ENCODE measurements at places on chromosomes 3 and 15.
A peak's percentile ranks its signal among the peaks of the same experiment; 100 is the strongest.

DNA sequence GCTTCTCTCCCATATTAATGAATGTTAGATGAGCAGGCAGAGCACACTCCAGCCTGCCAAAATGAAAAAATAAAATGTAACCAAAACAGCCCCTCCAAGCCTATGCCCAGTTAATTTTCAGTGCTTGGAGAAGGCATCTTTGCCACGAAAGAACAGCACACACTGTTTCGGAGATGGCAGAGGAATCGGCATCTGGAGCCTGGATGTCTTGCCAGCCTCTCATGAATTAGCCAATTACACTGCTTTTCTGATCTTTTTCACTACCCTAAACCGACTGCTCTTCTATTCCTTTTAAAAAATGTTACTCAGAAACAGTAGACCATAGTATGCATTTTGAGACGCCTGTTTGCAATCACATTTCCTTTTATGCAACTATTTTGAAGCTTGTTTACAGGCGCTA is 249.6 kb downstream of the TLE3 start:
- no peak for DNase-seq

DNA sequence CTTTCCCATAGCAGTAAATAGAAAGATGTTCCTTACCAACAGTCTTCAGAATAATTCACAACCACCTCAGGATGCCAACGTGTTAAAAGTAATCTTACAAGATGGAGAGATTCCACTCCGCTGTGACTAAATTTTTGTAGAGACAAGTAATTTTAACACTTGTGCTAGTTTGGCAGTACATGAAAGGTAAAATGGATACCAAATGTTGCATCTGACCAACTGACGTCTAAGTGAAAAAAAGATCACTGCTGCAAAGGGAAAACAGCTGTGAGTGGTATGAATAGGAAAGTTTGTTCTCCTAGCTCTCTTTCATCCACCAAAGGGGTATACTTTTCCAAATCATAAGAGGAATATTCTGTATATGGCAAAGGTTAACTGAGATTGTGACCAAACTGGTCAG is 2.6 kb downstream of the SPG21 start:
- no peak for DNase-seq

DNA sequence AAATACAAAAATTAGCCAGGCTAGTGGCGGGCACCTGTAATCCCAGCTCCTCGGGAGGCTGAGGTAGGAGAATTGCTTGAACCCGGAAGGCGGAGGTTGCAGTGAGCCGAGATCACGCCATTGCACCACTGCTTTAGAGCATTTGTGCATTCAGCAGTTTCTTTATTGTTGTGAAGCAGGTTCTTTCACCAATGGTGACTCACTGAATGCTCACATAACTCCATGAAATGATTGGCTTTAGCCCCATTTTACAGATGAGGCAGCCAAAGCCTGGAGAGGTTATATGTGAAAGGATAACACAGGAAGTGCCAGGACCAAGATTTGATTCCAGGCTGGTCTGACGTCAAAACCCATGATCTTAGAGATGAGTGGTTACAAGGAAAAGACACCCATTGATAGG is 195.2 kb downstream of the SLCO3A1 start:
- DNase-seq = no peak

- no peak for DNase-seq
Observed at GRCh38 chr15:40982855-40983254, 29.6 kb downstream of the CHAC1 start.

DNA sequence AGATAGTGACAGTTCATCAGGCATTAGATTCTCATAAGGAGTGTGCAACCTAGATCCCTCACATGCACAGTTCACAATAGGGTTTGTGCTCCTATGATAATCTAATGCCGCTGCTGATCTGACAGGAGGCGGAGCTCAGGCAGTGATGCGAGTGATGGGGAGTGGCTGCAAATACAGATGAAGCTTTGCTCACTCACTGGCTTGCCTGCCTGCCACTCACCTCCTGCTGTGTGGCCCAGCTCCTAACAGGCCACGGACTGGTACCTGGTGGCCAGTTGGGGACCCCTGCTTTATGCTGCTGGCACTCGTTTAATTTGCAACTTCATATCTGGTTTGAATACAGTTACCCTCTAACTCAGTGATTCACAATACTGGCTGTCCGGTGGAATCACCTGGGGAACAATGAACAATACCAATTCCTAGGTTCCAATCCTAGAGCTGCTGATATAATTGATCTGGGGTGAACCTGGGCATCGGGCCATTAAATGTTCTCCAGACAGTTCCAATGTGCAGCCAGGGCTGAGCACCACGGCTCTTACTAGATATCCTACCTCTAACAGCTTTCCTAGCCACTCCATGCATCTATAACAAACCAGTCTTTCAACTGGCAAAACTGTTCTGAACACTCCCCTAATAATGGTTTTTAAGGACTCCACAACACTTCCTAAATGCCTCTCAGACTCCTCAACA is 131.4 kb downstream of the ATP1B3 start:
- no peak for DNase-seq

DNA sequence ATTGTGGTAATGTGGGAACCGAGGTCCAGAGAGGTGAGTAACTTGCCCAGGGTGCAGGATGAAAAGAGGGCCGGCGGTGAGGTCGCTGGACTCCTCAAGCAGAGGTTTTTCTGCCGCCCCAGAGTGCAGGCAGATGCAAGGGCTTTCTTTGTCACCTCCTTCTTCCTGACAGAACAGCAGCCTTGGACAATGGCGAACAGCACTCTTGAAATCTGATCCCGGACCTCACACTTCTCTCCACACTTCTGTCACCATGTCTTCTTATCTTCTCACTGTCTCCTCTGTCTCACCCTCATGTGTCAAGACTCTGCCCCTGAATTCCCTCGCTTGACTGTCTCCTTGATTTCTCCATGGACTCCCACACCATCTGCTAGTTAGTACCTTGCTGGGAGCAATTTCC is 15.4 kb upstream of the VPS8 start:
- DNase-seq = no peak

GRCh38 chr15:95263751-95264150 is 1032.4 kb downstream of the MCTP2 start:
- DNase-seq = no peak

GRCh38 chr15:67918205-67918861 is 78.5 kb upstream of the RNU6-1 start:
- DNase-seq = no peak

DNA sequence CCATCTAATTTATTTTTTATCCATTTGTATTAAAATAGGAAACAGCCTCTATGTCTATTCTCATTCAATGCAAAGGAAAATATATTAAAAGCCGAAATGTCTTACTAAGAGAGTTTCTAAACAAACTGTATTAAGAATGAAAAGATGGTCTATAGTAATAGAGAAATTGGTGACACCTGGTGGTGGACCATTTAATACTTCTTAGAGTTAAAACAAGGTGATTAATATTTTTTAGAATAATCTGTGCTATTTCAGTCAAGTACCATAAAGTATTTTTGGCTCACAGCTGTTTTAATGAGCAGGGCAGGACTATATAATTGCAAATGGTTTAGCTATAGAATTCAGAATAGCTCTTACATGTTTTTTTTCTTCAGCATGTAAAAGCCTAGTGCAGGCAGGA is 55.7 kb downstream of the SYNPR start:
- DNase-seq = no peak

DNA sequence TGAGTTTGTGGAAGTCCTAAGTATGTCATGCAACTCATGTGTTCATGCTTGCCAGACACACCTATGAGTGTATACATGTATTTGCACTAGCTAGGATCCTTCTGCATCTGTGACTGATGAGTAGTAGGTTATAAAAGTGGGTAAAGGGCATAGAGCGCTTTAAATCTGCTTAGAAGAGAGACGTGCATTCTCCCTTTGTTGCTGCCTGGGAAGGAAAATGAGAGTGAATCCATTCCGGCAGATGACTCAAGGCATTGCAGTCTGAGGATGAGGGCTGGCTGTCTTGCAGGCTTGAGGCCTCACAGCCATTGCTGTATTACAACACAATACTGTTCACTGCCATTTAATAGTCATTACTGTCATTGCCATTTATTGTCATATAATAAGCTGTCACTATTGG is 120.8 kb upstream of the UMPS start:
- DNase-seq = no peak

DNA sequence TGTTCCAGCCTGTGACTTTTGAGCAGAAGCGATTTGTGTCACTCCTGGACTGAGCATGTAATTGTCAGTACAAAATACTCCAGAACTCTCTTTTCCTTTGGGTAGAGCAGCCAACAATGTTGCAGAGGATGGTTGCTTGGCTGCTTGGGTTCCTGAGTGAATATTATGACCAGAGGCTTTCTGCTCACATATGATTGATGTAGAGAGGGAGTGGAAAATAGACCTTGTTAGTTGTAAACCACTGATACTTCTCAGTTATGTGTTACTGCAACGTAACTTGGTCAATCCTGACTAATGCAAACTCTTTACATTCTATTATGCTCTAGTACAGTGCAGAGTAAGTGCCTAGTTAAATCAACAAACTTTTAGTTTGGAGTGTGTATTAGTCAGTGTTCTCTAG is 322.6 kb upstream of the KCNH8 start:
- no peak for DNase-seq

- DNase-seq = peak; percentile 54
Observed at GRCh38 chr3:127760361-127760760, 62.0 kb downstream of the MGLL start.

DNA sequence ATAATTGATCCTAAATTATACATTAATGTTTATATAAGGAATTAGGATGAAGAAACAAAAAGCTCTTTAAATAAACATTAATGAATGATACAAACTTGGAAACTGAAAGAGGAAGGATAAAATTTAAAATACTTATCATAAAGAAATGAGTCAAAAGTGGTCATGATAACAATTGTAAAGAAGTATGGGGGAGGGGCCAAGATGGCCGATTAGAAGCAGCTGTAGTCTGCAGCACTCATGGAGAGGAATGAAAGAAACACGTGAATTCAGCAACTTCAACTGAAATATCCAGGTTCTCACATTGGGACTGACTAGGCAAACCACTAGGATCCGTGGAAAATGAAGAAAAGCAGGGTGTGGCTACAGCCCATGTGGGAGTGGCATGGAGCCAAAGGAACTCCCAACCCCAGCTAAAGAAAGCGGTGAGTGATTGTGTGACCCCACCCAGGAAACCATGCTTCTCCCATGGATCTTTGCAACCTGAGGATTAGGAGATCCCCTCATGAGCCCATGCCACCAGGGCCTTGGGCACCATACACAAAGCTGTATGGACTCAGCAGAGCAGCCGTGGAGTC is 13.1 kb upstream of the CP start:
- no peak for DNase-seq
